ENCODE measurements at places on chromosomes 12 and 14. TPM values are rescaled to one million over a fixed set of nuclear protein-coding genes. Genes with fewer than 3 reads are reported as not detected.

DNA sequence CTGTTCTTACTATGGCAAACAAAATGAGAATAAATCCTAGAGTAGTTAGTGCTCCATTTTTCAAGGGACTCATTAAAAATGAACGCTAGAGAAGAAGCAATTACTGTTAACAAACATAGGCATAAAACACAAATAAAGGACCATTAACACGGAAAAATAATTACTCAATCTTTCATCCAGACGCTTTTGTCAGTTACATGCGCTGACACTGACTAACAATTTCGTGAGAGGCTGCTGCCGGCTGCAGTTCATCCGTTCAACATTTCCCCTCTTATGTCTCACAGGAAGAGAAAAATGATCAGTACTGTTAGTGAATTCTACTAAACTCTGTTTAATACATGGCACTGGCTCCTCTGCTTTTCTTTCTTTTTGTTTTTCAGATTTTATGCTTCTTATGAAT lies 472.7 kb upstream of the FLRT2 start:
- DNase-seq = no peak

DNA sequence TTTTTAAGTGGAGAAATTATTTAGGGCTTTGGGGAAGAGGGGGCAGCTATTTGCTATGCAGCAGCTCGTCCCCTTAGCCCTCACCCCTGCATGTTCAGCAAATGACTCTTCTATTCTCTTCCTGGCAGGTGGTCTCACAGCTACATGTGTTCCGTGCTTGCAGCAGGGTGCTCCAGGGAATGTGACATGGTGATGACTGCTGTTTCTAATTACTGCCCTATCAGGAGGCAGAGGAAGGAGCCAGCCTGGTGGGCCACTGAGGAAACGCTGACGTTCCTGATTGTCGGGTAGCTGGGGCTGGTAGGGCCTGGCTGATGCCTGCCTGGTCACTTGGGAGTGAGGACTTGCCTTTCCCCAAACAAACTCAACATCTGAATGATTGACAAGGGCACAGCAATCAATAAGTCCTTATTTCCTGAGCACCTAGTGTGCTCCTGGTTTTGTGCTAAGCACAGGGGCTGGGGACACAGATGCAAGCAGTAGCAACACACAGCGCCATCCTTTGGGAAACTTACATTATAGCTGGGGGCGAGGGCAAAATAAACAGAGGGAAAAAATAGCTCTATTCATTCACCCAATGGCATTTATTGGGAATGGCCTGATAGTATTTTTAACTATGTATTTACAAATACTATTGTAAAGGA lies 377.8 kb downstream of the FUT8 start:
- DNase-seq = no peak

- DNase-seq = peak; percentile 16
These were observed 1317.6 kb downstream of the TMEM121 start for GRCh38 chr14:106843951-106844483.

GRCh38 chr14:24236689-24237462 lies 4.1 kb downstream of the GMPR2 start:
- DNase-seq = no peak

GRCh38 chr12:51811203-51812202 lies 37.0 kb downstream of the FIGNL2 start:
- DNase-seq = no peak

- DNase-seq = no peak
These were observed 691 bp downstream of the ZFYVE26 start for GRCh38 chr14:67815573-67816225.

DNA sequence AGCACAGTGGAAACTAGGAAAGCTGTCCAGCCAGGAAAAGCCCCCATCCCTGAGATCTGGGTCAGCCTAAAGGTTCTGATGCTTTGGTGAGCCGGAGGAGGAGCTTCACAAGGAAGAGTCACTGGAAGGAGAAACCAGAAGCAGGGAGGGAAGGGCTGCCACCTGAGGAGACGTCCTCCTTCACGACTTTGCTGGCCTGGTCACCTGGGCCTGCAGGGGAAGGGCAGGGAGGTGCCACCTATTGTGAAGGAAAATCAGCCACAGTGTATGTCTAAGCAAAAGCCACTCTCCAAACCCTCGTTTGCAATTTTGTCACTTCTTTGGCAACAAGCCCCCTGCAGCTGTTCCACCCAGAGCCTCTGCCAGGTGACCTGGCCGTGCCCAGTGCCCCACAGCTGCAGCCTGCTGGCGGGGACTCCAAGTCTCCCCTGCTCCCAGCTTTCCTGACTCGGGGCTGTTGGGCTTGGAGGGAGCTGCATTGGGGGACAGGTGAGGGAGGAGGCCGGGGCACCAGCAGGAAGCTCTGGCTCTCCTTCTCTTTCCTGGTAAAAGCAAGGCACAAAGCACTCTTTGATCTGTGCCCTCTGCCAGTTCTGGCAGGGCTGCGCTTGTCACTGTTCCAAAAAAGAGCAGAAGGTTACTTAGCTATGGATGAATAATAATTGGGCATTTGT lies 120.9 kb upstream of the BCL2L14 start:
- DNase-seq = no peak

GRCh38 chr12:96670334-96670899 lies 181.0 kb downstream of the CFAP54 start:
- DNase-seq = no peak

DNA sequence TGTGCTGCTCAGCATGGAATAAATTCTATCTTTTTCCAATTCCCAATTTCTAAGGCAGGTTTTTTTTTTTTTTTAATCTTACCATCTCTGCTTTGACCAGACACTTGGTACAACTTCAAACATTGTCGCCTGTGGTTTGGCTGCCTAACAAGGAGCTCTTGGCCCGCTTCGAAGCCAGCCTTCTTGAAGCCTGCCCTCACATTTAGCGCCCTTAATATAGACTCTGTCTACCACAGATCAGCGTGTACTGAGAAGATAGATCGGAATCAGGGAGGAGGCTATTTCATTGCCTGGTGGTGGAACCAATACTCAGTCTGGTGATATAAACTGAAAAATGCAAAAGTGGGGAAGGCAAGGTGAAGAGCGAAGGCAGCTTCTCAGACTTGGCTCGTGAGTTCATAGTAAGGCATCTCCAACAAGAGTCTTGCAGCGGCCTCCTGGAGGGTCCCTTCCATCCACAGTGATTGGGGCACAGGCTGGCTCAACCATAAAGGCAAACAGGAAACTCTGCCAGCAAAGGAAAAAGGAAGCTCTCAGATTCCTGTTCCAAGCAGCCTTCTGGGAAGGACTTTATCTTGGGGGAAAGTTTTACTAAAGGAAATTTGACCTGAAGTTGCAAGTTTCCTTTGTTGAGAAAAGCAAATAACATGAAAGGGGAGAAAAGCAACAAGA lies 103.2 kb upstream of the BCL2L14 start:
- no peak for DNase-seq

GRCh38 chr12:214003-214741 lies at the start of gene SLC6A12:
SLC6A12 (minus strand) TSS chr12:214157; CDS start chr12:209986, 4,171 bp downstream.
- no peak for DNase-seq

GRCh38 chr12:13374793-13375192 lies 178.3 kb downstream of the EMP1 start:
- DNase-seq = no peak

DNA sequence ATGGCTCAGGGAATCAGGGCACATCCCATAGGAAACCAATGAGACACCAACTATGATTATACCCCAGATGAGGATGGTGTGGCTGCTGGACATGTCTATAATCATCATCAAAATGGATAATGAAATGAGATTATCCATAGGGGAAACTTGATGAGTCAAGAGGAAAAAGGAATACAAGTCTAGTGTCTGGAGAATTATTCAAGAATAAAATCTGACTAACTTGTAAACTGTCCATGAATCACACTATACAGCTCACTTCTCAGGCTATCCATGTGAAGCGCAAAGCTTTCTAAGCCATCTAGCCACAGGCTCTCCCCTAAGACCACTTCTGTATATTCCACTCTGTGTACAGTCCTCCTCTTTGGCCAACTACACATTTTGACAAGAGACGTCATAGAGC lies 52.5 kb downstream of the DUSP16 start:
- no peak for DNase-seq

GRCh38 chr12:7656121-7656520 lies 9.6 kb downstream of the APOBEC1 start:
- DNase-seq = no peak

DNA sequence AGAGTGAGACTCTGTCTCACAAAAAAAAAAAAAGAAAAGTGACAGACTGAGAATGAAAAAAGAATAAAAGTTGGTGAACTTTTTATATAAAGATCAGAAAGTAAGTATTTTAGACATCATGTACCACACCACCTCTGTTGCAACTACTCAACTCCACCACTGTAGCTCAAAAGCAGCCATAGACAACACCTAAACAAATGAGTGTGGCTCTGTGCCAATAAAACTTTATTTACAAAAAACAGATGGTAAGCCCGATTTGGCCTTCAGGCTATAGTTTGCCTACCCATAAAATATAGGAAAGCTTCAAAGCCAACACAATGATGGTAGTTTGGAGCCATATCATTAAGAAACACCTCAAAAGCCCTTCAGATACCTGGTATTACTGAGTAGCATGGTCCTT lies 154.5 kb upstream of the FOXN3 start:
- DNase-seq = no peak

DNA sequence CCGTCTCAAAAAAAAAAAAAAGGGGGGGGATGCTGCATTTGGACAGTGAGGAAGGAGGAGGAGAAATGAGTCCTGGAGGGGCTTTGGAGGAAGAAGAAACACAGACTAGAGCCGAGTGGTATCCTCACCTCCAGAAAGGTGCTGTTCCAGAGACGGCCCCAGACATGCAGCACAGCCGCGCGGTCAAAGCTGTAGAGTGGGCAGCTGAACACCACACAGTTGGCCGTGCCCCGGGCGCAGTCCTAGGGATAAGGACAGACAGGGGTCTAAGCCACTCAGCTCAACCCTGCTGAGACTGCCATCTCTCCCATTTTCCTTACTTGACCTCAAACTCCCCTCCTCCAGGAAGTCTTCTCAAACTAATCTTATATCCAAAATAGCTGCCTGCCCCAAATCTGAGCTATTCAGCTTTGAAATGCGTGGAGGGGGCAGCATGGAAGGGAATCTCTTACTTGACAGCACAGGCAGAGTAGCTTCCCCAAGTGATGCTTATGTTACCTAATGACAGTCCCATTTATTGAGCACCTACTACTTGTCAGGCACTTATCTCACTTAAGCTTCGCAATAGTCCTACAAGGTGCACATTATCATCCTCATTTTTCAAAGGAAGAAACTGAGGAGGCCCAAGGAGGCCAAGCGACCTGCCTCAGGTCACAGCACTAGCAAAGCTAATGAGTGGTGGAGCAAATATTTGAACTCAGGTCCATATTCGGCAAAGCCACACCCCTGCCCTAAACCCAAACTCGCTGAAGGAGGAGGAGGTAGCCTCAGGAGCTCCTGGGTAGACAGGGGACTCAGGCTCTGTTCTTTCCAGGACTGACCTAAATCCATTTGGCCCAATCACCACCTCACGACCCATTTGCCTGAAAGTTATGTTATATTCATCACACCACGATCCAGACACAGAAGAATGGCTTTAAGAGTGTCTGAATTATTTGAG lies 18.7 kb downstream of the ITGA7 start:
- DNase-seq = no peak

DNA sequence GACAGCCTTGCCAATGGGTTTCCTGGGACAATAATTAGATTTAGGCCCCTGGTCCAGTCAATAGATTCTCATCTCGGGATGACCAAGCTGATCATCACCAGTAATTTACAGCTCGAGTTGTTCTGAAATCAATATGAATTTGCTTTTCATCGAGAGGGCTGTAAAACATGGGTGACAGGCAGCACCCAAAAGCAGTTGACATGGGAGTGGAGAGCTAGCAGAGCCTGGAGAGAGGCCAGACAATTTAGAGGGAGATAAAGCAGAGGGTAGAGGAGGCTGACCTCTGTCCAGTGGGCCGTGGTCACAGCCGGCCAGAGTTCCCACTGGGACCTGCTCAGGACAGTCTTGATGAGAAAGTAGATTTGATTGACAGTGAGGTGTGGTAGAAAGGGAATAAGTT lies 157.3 kb downstream of the ASCL4 start:
- DNase-seq = no peak

DNA sequence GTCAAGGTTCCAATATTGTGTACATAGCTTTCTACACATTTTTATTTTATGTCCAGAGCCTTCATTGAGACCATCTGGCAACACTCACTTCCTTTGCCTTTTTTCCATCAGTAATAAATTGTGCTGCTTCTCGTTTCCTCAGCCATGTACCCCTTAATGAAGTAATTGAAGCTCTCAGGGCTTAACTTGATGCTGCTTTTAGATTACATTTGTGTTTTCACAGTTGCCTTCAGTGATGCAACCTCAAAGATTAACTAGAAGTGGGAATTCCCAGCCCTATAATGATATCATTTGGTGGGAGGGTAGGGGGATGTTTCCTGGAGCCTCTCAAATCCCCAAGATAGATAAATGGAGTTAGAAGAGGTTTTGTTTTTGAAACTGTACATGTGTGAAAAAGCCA lies 80.2 kb upstream of the KRR1 start:
- DNase-seq = no peak

DNA sequence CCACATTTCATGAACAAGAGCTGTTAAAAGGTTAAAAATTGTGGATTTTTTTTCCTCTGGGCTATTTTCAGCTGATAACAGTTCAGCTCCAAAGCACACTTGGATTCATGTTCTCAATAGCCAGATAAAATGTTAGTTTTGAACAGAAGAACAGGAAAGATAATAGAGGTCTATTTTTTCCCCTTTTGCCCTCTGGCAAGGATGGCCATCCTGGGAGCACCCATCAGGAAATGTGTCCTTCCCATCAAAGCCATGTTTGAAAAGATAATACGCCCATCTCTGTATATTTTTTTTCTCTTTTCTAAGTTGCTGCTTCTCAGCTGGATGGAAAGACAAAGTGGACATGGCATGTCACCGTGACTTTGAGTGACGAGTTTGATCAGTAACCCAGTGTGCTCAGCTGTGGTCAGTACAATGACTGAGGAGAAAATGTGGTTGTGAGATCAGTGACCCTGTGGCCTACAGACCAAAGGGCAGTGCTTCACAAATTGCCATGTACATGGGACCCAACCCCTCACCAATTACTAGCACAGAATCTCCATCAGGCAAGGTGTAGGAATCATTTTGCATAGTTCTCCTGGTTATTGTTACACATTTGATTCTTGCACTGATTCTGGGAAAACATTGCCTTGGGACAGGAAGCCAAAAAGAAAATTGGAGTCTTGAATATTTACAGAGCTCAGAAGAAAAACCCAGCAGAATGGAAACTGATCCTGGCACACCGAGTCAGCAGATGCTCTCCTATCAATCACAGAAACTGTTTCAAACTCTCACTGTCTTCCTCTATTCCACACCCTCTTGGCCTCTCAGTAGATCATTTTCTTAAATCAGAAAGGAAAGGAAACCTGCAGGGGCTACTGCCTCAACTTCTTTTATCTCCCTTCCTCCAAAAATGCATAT lies 64.3 kb downstream of the ANO6 start:
- no peak for DNase-seq

GRCh38 chr12:16072678-16073077 lies 161.5 kb downstream of the DERA start:
- no peak for DNase-seq

Gene NANOG
- total RNA-seq = not detected

Gene ZFC3H1
- total RNA-seq = 38.4 TPM

Gene STXBP6
- total RNA-seq = 36.9 TPM

Gene CCDC177
- total RNA-seq = not detected

Gene TOMM20L
- not detected for total RNA-seq

Gene CCDC198
- total RNA-seq = not detected

Gene RBP5
- total RNA-seq = not detected

Gene UBE3B
- 33.4 TPM for total RNA-seq

Gene CLEC4C
- total RNA-seq = not detected

Gene PRKCH
- 2.5 TPM for total RNA-seq

Gene TTLL5
- 16.2 TPM for total RNA-seq

Gene FGF6
- not detected for total RNA-seq

Gene SRGAP1
- total RNA-seq = 10.9 TPM

Gene DIO3
- not detected for total RNA-seq

Gene LMO3
- not detected for total RNA-seq

Gene GTF2H3
- 96.5 TPM for total RNA-seq

Gene SELPLG
- total RNA-seq = not detected

Gene PROX2
- not detected for total RNA-seq
